ENCODE measurements at places on chromosomes 16 and 17.
A peak's percentile ranks its signal among the peaks of the same experiment; 100 is the strongest.

DNA sequence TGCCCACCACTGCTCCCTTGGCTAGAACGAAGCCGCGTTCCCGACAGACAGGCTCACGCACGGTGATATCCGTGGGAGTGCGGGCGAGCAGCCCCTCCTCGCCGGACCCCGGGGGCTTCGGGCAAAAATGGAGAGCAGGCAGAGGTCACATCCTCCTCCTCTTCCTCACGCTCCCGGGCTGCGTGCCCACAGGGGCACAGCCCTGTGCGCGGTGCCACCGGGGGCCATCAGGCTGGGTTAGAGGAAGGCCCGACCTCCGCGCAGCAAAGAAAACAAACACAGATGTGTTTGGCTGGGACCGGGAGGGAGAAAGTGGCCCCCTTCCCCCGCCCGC is 519 bp upstream of the NTN1 start:
- no peak for DNase-seq

DNA sequence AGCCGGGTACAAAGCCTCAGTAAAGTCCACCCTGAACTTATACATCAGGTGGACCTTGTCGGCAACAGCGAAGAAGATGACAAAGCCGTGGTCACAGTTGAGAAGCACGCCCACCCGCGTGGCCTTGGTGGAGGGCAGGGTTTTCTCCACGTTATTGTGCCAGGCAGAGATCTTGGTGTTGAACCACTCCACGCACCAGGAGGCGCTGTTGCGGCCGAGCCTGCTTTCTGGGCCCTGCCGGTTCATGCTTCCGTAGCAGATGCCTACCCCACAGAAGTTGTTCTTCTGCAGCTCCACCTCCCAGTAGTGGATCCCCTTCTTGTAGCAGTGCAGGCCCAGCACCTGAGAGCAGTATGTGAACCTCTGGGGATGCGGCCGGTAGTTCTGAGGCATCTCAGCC is 22.1 kb downstream of the TRIM25 start:
- DNase-seq = no peak

- no peak for DNase-seq
Measured at GRCh38 chr16:67653789-67654402, 6.2 kb downstream of the ACD start.

DNA sequence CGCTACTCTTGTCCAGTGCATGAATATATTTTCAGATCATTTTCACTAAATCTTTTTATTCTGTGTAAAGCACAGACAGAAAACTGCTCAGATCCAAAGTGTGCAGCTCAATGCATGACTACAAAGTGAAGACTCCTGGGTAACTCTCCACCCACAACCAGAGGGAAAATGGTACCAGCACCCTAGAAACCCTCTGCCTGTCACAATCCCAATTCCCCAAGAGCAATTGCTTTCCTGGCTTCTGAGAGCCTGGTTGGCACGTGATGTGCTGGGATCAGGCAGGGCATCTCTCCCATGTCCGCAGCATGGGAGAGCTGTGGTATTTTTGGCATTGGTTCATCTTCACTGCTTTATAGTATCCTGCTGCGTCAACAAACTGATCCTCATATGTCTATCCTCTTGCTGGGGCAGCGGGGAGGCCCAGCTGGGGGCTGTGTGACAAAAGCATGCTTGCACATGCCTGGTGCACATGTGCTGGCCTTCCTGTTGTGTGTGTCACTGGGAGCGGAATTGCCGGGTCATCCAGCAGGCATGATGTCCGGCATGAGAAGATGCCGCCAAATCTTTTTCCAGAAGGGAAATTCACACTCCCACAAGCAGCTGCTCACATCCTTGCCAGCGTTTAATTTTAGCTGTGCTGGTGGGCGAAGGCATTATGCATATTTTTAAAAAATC is 278.9 kb upstream of the FOXF1 start:
- DNase-seq = no peak

DNA sequence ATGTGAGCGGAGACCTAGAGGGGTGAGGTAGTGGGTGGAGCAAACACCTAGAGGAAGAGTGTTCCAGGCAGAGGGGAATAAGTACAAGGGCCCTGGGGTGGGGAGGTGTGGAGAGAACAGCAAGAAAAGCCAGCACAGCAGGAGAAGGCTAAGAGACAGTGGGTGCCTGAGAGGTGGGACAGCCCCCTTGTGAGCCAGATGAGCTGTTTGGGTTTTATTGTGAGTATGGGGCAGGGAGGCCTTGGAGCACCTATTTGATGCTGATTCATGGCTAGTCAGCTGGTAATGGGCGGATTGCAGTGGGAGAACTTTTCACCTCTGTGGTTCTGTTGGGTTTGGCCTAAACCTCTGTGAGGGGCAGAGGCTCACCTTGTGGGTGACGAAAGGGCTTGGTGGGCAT is 68.4 kb downstream of the ABCC1 start:
- DNase-seq = no peak

- peak; percentile 71 for DNase-seq
Measured at GRCh38 chr17:43368740-43369506, 29.9 kb upstream of the ARL4D start.

GRCh38 chr16:6732166-6732565 is 600.5 kb upstream of the RBFOX1 start:
- no peak for DNase-seq

GRCh38 chr17:13597723-13598347 is 3.9 kb downstream of the HS3ST3A1 start:
- no peak for DNase-seq

- no peak for DNase-seq
Measured at GRCh38 chr17:80413771-80414507, 1.0 kb upstream of the ENDOV start.

GRCh38 chr17:17496189-17497064 is at the start of gene RASD1:
Gene RASD1 (minus strand): TSS chr17:17496395. CDS start chr17:17496181, 214 bp downstream.
- DNase-seq = peak; percentile 74

DNA sequence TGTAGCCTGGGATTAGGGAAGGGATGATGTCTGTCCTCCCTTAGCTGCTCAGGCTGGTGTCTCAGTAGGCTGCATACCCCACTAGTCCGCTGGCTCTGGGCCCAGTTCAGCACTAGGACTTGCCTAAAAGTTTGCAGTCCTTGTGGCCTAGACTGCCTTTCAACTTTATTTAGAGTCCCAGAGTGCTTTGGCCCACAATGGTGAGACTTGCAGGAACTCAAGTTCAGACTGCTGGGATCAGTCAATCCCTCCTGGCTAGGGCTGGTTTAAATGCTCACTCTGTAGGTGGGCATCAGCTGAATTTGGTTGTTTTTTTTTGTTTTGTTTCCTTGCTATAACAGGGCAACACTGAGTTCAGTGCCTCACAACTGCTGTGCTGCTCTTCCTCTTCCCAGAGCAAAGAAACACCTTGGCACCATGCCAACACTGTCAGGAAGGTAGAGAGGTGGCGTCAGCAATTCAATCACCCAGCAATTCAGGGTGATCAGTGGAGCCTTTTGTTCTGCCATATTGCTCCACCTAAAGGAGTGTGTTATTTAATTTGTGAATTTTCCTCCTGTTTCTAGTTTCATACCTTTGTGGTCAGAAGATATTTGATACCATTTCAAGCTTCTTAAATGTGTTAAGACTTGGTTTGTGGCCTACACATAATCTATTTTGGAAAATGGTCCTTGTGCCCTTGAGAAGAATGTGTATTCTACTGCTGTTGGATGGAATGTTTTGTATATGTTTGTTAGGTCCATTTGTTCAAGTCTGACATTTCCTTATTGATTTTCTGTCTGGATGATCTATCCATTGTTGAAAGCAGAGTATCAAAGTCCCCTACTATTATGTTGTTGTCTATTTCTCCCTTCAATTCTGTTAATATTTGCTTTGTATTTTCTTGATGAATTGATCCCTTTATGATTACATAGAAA is 284.0 kb upstream of the PMFBP1 start:
- DNase-seq = peak; percentile 82

- DNase-seq = no peak
Measured at GRCh38 chr16:21097151-21097550, 53.5 kb downstream of the DNAH3 start.

- DNase-seq = no peak
Measured at GRCh38 chr17:41532947-41533570, 5.0 kb upstream of the KRT19 start.

- DNase-seq = no peak
Measured at GRCh38 chr17:79162012-79162963, 87.7 kb downstream of the ENGASE start.

GRCh38 chr16:89320782-89321501 is 103.4 kb downstream of the ZNF778 start:
- DNase-seq = peak; percentile 71

GRCh38 chr17:57086069-57086930 is 1.3 kb downstream of the AKAP1 start:
- DNase-seq = peak; percentile 79

GRCh38 chr16:56477096-56477878 is 25.9 kb downstream of the OGFOD1 start:
- no peak for DNase-seq

- DNase-seq = no peak
Measured at GRCh38 chr17:66255527-66255971, 26.3 kb upstream of the APOH start.

- DNase-seq = no peak
Measured at GRCh38 chr16:72425571-72426341, 253.8 kb upstream of the PMFBP1 start.

DNA sequence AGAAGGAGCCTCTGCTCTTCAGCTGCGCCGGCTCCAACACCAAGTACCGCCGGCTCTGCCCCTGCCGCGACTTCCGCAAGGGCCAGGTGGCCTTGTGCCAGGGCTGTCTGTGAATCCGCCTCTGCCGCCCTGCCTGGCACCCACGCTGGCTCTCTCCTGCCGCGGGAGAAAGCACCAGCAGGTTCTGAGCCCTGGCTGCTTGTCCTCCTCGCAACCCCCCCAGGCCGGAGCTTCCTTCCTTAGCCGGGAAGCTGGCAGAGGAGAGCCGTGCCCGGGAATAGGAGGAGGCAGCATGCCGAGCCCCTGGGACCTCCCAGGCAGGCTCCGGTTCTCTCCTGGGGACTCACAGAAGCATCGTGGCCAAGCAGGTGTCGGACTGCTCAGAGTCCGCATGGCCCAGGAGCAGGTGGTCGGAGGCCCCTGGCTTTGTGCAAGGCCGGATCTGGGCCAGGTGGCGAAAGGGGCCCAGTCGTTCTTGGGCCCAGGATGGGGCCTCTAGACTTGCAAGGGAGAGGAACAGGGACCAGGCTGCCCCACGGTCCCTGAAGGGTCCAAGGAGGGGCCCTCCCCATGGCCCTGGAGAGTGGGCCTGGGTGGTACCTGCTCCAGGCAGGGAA is 80.6 kb downstream of the MGAT5B start:
- DNase-seq = no peak

DNA sequence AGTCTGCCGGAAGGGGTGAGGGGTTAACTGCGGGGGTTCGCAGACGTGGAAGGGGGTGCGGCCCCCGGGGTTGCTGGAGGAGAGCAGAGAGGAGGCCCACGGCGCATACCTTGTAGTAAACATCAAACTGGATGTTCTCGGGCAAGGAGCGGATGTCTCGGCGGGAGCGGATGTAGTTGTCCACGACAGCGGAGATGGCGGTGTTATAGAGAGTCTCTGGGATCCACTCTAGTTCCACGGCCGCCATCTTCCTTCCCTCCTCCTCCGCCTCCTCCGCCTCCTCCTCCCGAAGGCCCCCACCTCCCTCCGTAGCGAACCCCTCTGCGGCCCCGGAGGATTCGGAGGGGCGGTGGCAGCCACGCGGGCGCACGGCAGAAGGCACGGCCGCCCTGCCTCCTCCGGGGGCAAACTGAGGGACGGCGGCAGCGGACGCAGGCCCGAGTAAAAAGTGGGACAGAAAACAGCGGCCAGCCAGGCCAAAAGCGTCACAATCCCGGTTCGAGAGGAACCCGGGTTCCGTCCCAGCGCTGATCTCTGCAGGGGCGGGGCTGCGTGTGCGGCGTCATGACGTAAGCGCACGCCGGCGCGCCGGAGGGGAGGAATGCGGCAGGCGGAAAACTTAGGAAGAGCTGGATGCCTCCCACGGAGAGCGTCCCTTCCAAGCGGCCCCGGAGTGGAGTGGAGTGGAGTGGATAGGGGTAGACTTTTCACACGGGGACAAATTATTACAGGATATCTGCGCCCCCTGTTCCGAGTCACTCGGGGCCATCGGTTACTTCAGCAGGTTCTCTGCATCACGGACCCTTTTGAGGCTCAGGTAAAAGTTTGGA is at the start of gene APPBP2:
Gene APPBP2 (minus strand): TSS at position 558 of the 830 bp plus-strand sequence. CDS start 311 bp downstream, at position 247.
- peak; percentile 88 for DNase-seq

- DNase-seq = no peak
Measured at GRCh38 chr16:11168386-11169051, 87.5 kb downstream of the SOCS1 start.

GRCh38 chr17:45888392-45888791 is 6.0 kb upstream of the MAPT start:
- DNase-seq = no peak

- DNase-seq = peak; percentile 12
Measured at GRCh38 chr17:76597156-76598003, 11.7 kb upstream of the ST6GALNAC2 start.

GRCh38 chr17:9306086-9306485 is 269.5 kb downstream of the STX8 start:
- no peak for DNase-seq

DNA sequence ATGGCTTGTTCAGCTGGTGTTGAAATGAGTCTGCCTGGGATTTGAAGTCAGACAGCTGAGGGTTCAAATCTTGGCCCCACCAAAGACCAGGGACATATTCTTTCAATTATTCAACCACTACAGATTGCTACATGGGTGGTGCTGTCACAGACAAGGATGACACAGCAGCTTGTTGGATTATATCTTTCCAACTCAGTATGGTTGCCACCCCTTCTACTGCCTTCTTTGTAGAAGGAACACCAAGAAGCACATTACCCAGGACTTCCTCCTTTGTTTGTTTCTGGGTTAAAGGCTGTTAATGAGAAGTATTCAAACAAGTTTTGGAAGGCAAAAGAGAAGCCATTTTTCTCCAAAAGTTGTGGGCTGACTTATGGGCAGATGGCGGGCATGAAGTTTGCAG is 78.6 kb downstream of the COPRS start:
- DNase-seq = no peak

DNA sequence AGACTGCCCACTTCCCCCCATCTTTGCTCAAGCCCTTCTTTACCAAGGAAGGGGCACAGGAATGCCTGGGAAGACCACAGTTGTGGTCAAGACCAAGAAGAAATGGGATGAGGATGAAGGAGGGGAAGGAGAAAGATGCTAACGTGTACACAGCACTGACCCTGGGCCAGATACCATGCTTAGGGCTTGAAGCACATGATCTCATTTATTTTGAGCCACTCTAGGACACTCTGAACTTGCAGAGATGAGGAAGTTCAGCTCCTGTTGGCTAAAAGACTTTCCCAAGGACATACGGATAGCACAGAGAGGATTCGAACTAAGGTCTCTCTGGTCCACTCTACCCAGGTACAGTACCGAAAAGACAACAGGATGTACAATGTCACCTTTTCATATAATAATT is 42.6 kb downstream of the PIK3R5 start:
- no peak for DNase-seq

- no peak for DNase-seq
Measured at GRCh38 chr17:73539166-73539565, 105.1 kb downstream of the SDK2 start.

GRCh38 chr16:30921459-30921747 is 2.0 kb upstream of the FBXL19 start:
- DNase-seq = no peak

- DNase-seq = peak; percentile 96
Measured at GRCh38 chr17:74633326-74633725, 9.8 kb upstream of the CD300E start.
